ENCODE measurements at places on chromosomes 3 and 15.
A peak's percentile ranks its signal among the peaks of the same experiment; 100 is the strongest.

GRCh38 chr3:23701716-23702597 is 103.8 kb upstream of the UBE2E1 start:
- no peak for DNase-seq

GRCh38 chr3:197406266-197406665 is 107.9 kb upstream of the DLG1 start:
- no peak for DNase-seq

DNA sequence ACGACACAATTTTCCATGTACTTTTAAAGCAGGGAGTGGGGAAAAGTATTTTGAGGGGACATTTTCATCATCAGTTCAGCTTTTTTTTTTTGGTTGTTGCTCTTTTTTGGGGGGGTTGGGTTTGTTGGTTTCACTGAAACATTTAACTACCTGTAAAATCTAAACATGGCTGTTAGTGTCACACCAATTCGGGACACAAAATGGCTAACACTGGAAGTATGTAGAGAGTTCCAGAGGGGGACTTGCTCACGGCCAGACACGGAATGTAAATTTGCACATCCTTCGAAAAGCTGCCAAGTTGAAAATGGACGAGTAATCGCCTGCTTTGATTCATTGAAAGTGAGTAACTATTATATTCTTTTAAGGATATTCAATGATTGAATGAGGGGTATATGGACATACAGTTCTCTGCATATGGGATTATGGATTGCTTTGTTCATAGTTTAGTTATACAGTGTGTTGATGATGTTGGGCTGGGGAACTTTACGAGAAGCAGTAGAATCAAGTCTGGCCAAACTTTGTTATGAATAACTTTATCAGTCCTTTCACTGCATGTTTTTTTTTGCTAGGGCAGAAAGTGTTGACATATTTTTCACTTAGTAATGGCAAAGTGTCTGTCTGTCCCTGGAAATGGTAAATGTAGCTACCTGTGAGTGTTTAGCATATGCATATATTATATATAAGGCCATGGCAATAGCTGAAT is 31.5 kb downstream of the MBNL1 start:
- DNase-seq = no peak

DNA sequence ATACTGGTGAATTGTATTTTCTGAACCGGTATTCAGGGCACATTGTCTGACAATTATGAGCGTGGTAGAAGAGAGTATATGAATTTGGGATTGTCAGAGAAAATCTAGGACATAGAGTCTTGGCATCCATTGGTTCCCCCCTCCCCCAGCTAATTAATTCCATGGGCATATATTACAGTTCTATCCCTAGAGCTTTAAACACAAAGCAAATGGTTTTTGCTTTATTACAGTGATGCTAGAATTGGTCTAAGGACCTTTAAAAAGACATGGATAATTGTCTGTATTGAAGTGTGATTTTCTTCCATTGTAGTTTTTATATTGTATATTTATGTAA is 91.3 kb downstream of the FNDC3B start:
- no peak for DNase-seq

GRCh38 chr3:11835028-11835639 is 11.6 kb downstream of the TAMM41 start:
- no peak for DNase-seq

GRCh38 chr15:73899197-73900094 is 26.1 kb downstream of the TBC1D21 start:
- DNase-seq = no peak

DNA sequence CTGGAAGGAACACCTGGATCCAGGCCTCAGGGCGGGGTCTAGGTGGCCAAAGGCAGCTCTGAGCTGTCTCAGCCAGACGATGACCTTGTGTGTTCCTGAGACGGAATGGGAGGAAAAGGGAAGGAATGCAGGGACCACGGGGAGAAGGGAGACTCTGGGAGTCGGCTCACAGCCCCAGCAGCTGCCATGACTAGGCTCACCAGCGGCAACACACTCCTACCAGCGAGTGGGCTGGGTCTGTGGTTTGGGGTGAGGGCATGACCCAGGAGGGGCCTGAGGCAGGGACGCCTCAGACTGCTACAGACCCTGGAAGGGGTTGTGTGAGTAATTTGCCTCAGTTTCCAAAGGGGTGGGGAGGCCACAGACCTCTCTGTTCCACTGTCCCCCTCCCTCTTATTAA is 19.8 kb downstream of the IQSEC1 start:
- DNase-seq = no peak

GRCh38 chr3:183158551-183159006 is 4.0 kb downstream of the LAMP3 start:
- peak; percentile 69 for DNase-seq

- no peak for DNase-seq
These were observed 118.3 kb upstream of the GALNT15 start for GRCh38 chr3:16056217-16056616.

DNA sequence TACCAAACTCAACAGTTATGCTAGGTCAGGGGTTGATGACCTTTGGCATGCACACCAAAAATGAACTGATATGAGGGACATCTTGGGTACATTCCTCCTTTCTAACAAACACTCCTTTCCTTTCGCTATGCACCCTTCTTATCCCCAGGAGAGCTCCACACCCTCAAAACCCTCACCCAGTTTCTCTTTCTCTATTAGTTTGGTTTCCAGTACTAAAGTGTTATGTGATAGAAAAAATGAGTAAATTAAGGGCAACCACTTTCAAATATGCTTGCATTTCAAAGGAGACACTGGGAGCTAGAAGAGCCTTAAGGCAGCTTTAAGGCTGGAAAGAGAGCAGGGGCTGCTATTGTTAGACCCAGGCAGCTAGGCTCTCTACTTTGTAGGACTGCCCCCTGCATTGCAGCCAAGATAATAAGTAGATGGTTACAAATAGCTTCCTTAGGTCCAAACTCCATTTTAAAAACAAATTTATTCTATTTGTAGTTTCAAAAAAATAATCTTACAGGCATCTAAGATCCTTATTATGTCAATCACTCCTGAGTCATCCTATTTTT is 244.3 kb downstream of the ZIC1 start:
- no peak for DNase-seq

DNA sequence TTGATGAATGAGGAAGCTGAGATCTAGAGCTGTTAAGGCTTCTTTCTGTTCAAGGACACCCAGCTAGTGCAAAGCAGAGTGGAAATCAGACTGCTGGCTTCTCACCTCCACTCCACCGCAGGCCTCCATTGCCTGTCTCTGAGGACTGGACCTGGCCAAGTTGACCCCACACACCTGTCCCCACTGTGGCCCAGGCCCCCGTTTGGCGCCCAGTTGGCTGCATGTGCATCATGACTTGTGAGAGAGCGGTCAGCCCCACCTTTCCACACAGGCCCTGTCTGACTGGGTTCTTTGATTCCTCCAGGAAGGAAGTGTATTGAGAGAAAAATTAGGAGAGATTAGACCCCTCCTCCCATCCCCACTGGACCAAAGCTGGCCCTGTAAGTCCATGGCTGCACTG is 206.3 kb upstream of the TLE3 start:
- DNase-seq = no peak

DNA sequence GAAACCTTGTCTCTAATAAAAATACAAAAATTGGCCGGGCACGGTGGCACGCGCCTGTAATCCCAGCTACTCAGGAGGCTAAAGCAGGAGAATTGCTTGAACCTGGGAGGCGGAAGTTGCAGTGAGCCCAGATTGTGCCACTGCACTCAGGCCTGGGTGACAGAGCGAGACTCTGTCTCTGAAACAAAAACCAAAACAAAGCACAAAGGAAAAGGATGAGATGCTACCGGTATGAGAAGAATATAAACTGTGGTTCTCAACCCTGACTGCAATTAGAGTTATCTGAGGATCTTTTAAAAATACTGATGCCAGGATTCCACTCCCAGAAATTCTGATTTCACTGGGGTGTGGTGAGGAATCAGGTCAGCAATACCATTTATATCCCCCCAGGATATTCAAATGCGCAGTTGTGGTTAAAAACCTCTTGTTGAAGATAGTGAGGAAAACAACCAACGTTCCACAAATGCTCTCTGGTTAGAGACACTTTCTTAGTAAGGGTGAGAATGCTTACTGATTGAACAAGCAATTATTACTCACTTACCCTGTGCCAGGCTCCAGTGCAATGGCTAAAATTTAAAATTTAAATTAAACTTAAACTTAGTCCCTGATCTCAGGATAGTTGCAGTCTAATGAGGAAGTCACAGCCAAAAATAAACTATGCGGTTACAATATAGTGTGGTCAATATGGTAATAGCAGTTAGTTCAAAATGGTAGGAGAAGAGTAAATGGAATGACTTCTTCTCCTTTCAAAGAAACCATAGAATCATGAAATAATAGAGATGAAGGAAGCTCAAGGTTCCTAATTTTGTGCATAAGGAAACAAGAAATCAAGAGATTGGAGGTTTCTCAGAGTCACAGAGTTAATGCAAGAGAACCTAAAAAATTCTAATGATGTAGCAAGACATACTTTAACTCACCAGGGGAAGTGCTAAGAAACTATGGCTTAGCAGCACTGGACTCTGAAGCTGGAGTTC is 109.5 kb downstream of the SSR3 start:
- DNase-seq = no peak

DNA sequence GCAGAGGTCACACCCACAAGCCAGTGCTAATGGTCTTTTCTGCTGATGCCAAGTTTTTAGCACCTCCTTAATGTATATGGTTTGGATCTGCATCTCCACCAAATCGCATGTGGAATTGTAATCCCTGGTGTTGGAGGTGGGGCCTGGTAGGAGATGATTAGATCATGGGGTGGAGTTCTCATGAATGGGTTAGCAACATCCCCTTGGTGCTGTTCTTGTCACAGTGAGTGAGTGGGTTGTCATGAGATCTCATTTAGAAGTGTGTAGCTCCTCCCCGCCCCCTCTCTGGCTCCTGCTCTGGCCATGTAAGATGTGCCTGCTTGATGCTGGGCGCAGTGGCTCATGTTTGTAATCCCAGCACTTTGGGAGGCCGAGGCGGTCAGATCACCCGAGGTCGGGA is 37.3 kb upstream of the KLHL6 start:
- DNase-seq = no peak
